ENCODE measurements at places on chromosomes 5 and 9.

DNA sequence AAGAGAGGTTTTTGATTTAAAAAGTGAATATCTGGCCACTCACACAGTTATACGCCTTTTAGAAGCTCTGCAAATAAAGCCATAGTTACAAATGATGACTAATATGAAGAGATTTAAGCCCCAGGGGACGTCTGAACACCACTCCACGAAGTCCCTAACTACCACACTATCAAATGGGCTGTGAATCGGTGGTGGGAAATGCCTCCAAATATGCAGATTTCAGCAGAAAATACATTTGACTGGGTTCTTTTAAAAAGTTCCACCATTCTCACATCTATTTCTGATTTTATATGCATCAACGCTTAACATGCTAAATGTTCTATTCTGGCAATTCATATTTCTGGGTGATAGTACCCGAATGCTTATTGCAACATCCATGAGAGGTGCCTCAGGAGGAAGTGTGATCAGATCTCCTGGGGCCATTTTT lies 22.5 kb downstream of the TICAM2 start:
- no peak for DNase-seq

DNA sequence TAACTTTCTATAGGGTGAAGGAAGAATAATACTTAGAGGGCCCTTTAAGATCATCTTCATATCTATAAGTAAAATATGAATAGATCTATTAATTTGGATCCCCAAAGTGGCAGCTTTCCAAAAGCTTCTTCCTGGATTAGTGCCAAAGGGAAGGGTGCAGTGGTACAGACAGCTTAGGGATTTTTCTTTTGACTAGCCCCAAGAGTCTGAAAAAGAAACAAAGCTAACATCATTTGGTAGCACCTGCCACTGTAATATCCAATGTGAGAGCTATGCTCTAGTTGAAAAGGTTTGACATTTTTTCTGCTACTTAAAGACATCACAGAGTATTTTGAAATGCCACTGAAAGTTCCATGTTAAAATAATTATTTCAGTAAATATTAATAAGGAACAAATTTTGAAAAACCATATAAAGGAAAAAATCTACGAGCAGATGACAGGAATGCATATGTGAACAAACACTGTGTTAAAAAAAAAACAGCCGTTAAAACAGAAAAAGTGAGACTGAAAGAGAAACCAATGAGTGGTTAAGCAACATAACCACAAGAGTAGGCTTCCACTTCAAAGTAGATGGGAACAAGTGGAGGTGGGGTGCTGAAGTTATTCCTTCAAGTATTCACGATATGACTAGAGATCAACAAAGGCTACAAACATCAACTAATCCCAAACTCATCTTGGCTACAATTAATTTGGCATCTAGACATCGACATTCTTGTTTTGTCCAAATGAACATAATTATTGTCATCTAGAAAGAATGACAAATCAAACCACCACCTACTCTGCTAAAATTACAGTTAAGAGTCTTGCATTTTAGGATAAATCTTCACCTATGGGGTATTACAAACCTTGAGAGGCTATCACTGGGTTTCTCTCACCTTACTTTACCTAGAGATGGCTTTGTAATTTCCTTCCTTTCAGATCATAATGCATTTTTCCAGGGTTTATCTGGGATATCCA lies 137.5 kb downstream of the CPLANE1 start:
- DNase-seq, result no peak

- DNase-seq, result no peak
These were observed 1.4 kb downstream of the MLLT3 start for GRCh38 chr9:20620650-20621470.

GRCh38 chr5:1274471-1274870 lies 20.4 kb downstream of the TERT start:
- DNase-seq, result no peak

GRCh38 chr5:158471535-158471924 lies 612.6 kb upstream of the CLINT1 start:
- no peak for DNase-seq

GRCh38 chr5:6680922-6681321 lies 32.3 kb upstream of the TENT4A start:
- no peak for DNase-seq

- DNase-seq, result no peak
These were observed 45.7 kb upstream of the TGFBR1 start for GRCh38 chr9:99058964-99059921.

- no peak for DNase-seq
These were observed 97.5 kb upstream of the FREM1 start for GRCh38 chr9:15007698-15008097.

DNA sequence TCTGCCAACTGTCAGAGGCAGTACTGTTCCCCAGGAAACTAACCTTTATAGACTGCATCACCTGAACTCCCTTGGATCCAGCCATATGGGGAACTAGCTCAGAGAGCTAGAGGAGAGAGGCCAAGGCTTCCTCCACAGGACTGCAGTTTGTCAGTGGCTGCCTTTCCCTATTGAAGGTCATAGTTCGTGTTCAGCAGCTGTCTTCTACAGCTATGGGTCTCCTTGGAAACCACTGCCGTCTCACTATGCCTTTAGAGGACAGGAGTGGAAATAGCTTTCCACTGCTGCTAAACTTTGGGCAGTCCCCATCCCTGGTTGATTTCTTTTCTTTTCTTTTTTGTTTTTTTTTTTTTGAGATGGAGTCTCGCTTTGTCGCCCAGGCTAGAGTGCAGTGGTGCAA lies 4.4 kb upstream of the SLIT3 start:
- DNase-seq, result no peak

DNA sequence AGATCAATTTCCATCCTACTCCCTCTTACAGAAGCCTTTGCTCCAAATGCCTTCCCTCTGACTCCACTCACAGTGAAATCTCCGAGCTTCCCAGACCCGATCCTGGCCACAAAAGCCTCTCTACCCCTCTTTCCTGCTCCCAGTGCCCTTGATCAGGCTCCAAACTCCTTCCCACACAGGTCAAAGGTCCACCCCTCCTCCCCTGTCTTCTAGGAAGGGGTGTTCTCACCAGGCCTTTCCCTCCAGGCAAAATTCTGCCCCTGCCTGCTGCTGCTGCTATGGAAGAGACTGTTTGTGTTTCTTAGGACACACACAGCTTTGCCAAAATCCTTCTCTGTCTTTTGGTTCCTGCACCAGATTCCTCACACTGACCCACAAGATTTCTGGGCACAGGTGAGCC lies 85.8 kb upstream of the ALDH1A1 start:
- DNase-seq, result no peak

GRCh38 chr9:135130207-135130976 lies 42.9 kb downstream of the OLFM1 start:
- peak; percentile 94 for DNase-seq

DNA sequence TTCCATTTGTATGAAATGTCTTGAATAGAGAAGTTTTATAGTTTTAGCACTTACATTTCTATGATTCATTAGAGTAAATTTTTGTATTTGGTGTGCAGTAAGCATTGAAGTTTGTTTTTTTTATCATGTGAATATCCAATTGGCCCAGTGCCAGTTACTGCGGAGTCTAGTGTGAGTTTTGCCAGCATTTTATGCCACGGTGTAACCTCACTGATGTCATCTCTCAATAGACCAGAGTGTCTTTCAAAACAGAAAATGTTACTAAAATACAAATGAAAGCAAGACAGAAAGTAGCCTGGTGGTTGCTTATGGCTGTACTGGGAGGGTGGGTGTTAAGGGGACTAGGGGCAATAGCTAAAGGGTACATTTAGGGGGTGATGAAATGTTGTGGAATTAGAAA lies 62.8 kb downstream of the IPPK start:
- DNase-seq, result no peak

DNA sequence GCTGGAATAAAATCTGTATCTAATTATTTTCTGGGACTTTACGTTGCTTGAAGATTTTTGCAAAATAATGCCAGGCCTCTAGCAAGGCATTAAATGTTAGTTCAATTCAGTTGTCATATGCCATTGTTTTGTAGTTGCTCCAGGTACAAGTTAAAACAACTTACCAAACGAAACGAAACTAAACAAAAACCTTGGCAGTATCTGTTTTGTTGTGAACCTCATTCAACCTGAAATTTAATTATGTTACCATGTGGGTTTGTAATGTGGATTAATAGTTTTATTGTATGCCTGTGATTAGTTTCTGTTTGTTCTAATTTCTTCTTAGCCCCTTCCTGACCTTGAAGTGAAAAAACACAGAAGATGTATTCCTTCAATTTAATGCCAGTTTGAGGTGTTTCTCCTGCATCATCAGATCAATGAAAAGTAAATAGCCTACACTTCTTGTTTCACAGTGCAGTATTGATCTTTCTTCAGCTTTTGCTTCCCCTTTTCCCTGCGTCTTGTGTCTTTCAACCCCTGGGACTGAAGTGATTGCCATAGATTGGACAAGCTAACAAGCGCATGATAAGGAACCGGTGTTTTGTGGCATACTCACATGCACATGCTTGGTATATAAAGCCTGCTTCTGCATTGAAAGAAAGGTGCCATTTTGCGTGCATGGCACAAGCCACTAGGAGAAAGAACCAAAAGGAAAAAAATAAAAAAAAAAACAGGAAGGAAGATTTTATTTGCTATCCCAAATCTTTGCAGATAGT lies 699.0 kb upstream of the ARRDC3 start:
- no peak for DNase-seq

DNA sequence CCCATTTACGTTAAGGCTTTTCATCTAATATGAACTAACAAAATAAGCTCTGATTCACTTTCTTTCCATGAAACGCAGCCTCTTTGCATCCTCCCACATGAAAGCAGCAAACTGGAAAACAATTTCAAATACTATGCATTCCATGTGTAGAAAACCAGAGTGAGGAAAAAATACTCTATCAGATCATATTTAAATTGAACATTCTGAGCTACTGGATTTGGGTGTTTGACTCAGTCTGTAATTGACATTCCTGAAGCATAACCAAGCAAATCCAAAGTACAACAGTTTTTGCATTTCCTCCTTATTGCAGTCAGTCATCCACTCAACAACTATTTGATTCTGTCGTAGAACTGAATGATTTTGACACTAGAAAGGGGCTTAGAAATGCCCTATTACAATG lies 399.1 kb upstream of the NMUR2 start:
- DNase-seq, result no peak

- DNase-seq, result no peak
These were observed 61.9 kb downstream of the NSD1 start for GRCh38 chr5:177195307-177195952.

Data from NCI-H1436 (cell line).